ENCODE measurements at places on chromosomes 11 and 22.

DNA sequence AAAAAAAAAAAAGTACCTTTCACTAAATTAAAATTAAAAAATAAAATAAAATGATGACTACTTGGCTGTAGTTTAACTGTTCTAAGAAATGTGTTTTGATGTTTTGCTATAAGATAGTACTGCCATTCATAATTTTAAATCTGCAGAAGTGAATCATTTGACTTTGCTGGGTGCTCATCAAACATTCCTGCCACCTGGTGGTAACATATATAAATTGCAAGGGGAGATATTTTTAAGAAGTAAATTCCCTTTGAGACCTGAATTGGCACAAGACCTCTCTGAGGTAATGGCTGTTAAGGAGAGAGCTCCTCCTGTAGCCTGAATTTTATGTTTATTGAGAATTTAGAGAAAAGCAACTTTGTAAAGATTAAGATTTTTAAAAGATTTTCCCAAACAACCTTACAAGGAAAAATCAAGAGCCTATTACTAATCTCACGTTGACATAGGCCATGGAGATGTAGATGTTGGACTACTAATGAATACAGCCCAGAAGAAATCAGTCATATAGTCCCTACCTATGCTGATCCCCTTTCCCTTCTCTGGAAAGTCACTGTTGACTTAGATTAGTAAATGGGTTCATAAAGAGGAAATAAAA lies 11.9 kb upstream of the NARS2 start:
- no peak for DNase-seq

GRCh38 chr11:4190098-4190497 lies 95.5 kb downstream of the RRM1 start:
- DNase-seq, result no peak

DNA sequence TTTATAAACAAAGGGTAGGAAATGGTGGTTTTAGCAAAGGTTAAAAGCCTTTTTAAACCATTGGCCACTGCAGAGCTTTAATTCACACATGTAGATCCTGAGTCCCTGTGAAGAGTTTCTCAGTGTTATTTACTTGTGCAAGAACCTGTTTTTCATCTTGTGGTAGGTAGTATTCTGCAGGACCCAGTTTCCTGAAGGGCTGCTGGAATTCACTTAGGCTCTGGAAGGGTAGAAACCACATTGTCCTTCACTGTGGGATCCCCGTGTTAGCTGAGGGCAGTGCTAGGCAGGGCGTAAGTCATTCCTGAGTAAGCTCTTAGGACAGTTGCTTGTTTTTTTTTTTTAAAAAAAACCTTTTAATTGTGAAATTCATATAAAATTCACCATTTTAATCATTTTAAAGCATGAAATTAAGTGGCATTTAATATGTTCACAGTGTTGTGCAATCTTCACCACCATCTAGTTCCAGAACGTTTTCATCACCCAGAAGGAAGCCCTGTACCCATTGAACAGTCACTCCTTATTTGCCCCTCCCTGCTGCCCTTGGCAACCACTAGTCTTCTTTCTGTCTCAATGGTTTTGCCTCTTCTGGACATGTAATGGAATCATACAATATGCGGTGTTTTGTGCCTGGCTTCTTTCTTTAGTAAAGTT lies 77.7 kb downstream of the C22orf31 start:
- DNase-seq, result no peak

DNA sequence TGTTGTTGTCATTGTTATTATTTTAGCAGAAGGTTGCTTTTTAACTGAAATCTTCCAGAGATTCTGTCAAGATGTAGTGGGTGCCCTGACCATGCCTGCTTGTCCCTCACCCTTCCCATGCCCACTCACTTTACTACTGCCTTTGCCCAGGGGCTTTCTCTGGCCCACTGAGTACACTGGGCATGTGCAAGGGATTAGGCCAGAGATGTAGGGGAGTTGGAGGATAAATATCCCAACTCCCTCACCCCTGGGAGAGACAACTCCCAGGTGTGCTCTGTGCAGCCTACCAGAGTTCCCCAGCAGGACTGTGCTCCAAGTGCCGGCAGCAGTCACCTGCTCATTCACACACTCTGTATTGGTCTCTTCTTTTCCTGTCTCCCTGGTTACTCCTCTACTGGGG lies 559.1 kb downstream of the MIAT start:
- no peak for DNase-seq

- no peak for DNase-seq
Observed at GRCh38 chr11:37788141-37788877, 1190.3 kb upstream of the RAG2 start.

GRCh38 chr22:37017356-37017755 lies 1.9 kb downstream of the TST start:
- DNase-seq, result no peak

GRCh38 chr11:105033781-105034180 lies 1.2 kb downstream of the CASP1 start:
- no peak for DNase-seq

GRCh38 chr22:48649031-48649430 lies 1178.6 kb downstream of the BRD1 start:
- no peak for DNase-seq

DNA sequence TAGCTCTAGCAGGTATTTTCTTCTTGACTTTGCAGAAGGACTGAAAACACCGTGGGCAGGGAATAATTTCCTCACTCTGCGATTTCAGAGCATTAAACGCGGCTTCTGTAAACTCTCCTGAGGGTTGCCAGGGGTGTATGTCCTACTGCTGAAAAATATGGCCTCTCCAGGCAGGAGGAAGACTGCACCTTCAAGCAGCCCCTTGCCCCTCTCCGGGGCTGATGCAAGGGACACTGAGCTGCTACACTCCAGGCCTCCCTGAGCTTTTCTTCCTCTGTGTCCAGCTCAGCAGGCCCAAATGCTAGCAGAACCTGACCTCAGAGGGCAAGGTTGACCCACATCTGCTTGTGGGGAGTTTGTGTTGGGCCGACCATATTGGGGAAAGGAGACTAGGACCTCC lies 2.2 kb downstream of the CD6 start:
- DNase-seq, result no peak

- no peak for DNase-seq
Observed at GRCh38 chr11:1598816-1599215, 722 bp upstream of the KRTAP5-2 start.

GRCh38 chr11:42239188-42239587 lies 779.7 kb upstream of the LRRC4C start:
- DNase-seq, result no peak

GRCh38 chr11:25242928-25243327 lies 746.1 kb downstream of the LUZP2 start:
- no peak for DNase-seq

DNA sequence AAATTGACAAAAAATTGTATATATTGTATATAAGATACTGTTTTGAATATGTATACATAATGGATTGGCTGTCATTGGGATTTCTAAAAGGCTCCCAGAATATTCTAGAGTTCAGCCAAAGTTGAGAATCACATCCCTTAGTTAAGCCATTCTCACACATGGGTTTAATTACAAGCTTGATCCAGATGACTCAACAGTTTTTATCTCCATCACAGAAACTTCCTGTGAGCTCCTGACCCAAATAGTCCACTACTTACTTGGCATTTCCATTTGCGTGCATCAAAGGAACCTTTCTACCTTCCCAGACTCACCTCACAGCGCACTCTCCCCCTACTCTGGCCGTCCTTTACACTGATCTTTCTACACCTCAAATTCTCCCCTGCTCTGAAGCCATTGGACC lies 184.8 kb upstream of the ARHGAP20 start:
- DNase-seq, result no peak

DNA sequence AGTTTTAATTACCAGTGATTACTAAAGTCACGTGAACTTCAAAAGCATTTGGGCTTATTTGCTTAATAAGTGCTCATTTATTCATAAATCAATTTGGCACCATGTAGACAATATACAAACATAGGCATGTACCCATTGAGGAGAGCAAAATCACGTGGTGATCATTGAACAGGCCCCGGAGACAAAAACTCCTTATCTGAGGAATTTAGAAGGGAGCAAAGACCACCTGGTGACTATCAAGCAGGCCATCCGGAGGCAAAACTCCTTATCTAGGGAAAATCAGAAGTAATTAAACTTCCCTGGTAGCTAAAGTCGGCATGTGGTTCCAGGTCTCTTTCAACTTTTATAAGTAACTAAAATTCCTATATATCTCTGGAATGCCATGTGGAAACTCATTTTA lies 5.7 kb upstream of the BTBD10 start:
- no peak for DNase-seq

DNA sequence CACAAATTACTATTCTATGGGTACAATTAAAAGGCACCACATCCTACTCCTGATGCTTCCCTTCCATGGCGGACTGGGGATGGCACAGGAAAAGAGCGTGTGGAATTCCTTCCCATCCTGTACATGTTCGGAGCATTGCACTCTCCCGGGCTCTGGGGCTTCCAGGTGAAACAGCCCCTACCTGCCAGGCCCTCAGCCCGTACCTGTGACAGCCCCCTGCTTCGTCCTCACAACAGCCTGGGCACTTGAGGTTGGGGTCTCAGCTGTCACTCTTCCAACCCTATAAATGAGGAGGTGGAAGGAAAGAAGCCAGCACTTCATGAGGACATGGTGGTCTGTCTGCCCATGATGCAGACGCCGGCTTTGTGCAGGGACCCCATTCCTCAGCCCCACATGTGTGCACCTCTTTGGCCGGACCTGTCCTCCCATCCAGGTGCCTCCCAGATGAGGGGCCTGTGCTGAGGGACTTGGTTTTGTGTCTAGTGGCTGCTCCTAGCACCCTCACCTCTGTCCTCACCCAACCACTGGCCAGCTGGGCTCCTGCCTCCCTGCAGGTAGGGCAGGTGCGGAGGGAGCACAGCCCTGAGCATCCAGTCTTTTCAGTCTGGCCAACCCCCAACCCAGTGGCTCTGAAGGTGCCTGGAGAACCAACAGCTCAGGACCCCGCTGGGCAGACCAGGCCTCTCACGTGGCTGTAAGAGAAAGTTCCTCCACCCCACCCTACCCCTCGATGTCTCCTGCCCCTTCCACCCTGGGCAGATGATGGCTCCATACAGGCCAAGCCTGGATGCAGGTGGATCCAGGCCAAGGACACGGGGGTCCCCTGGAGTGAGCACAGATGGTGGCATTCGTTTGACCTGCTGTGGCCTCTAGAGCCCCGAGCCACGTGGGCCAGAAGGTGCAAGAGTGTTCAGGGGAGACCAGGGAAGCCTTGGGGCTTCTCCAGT lies 23.4 kb upstream of the WNT7B start:
- DNase-seq, result no peak

DNA sequence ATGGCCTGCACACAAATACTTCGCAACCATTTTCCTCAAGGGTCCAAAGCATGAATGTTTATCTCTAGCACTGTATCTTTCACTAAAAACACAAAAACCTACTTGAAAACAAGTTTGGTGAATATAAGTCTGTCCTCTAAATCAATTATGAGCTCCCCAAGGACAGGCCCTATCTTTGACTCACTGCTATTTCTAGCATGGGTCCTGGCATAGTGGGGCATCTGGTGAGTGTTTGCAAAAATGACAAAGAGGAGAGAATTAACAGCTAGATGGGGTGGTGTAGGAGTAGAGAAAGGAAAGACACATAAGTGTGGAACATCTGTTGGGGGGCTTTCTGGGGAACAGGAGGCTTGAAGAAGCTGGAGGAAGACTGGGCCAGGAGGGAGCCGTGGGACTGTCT lies 74.0 kb upstream of the PHOX2A start:
- DNase-seq, result no peak

DNA sequence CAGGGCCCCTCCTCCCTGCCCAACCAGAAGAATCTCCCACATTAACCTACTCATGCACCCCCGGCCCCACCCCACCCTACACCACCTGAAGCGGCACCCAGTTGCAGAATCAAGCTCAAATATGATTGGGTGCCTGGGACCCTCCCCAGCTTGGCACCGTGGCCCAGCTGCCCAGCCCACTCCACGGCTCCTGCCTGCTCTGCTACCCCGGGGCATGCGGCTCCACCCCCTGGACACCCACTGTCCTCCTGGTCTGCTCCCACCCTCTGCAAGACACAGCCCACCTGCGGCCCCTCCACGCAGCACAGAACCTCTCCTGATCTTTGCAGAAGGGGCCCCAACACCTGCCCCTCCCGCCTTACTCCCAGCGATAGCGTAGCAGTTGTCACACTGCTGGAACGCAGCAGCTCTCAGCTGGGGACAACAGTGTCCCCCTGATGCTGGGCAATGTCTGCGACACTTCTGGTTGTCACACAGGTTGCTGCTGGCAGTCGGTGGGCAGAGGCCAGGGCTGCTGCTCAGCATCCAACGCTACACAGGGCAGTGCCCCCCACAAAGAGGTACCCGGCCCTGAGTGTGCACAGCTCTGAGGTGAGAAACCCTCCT lies 32.0 kb upstream of the TESMIN start:
- DNase-seq, result no peak

DNA sequence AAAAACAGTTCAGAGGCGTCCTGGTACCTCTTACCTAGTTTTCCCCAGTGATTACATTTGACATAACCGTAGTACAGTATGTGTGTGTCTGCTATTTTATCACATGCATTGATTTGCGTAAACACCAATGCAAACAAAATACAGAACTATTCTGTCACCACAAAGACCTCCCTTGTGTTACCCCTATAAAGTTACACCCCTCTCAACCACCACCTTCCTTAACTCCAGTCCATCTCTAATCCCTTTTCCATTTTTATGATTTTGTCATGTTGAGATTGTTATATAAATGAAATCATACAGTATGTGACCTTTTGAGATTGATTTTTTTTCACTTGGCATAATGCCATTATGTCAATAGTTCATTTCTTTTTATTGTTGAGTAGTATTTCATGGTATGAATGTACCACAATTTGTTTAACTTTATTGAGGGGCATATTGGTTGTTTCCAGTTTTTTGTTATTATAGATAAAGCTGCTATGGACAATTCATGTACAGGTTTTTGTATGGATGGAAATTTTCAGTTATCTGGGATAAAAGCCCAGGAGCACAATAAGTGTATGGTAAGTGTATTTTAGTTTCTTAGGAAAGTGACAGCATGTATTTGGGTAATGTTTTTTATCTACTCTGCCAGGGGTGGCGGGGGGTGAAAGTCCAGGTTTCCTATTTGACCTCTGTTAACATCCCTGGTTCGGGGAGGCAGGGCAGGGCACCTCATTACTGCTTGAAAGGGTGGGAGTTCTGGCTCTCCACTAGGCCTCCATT lies 6.0 kb upstream of the SLC37A2 start:
- DNase-seq, result no peak

- no peak for DNase-seq
Observed at GRCh38 chr22:24801901-24802465, 4.0 kb upstream of the SGSM1 start.

DNA sequence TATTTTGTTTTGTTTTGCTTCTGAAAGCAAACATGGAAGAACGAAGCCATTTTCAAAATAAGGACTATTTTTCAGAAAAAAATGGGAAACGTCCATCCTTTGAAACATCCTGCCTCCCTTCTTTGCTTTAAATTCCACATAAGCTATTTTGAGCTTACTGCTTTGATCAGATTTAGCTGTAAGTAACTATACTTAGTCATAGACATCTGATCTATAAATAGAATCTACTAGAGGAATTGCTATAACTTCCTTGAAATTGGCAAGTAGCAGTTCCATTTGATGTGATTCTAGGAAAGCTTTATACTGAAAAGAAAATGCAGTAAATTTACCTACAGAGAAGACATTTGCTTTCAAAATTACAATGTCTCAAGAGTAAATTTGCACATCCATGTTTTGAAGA lies 305.8 kb downstream of the TTC28 start:
- no peak for DNase-seq
